ENCODE measurements at places on chromosomes 2 and 18. TPM values are rescaled to one million over a fixed set of nuclear protein-coding genes. Genes with fewer than 3 reads are reported as not detected.

- DNase-seq, result no peak
- no peaks in the 10 kb centered on the region for H3K36me3 ChIP-seq
- H3K4me1 ChIP-seq, result no peaks in the 10 kb centered on the region
- no peak overlapping the region for H3K4me3 ChIP-seq
- H3K27me3 ChIP-seq, result no peaks in the 10 kb centered on the region
Measured at GRCh38 chr2:31922542-31923408, 88.0 kb downstream of the MEMO1 start.

DNA sequence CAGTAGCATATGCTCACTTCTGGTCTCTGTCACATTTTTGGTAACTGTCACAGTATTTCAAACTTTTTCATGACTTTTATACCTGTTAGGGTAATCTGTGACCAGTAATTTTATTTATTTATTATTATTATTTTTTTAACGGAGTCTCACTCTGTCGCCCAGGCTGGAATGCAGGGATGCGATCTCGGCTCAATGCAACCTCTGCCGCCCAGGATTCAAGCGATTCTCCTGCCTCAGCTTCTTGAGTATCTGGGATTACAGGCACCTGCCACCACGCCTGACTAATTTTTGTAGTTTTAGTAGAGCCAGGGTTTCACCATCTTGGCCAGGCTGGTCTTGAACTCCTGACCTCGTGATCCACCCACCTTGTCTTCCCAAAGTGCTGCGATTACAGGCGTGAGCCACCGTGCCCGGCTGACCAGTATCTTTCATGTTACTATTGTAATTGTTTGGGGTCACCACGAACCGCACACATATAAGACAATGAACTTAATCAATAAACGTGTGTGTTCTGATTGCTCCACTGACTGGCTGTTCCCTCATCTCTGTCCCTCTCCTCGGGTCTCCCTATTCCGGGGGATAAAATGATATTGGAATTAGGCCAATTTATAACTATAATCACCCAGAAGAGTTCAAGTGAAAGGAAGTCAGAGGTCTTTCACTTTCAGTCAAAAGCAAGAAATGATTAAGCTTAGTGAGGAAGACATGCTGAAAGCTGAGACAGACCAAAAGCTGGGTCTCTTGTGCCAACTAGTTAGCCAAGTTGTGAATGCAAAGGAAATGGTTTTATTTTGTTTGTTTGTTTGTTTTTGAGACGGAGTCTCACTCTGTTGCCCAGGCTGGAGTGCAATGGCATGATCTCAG is 22.9 kb downstream of the TGIF1 start:
- no peak overlapping the region for H3K4me3 ChIP-seq
- H3K36me3 ChIP-seq, result no peaks in the 10 kb centered on the region
- H3K27ac ChIP-seq, result no peak overlapping the region
- no peak for DNase-seq
- H3K4me1 ChIP-seq, result no peaks in the 10 kb centered on the region

DNA sequence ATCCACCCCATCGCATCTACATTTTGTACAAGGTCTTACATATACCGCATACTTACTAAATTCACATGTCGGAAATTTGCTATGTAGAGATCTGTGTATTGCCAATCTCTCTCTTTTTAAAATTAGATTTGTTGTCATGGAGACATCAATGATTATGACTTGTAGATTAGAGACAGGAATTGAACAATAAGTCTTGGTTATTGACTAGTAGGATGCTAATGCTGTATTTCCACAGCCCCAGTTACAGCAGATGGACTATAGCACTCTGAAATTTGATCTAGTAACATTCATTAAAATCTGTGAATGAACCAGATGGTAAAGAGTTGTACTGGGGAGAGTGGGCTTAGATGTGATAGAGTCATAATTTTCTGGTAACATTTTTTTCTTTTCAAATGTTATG is 805.7 kb downstream of the SLC4A3 start:
- no peak overlapping the region for H3K4me3 ChIP-seq
- no peaks in the 10 kb centered on the region for H3K36me3 ChIP-seq
- no peak for DNase-seq

DNA sequence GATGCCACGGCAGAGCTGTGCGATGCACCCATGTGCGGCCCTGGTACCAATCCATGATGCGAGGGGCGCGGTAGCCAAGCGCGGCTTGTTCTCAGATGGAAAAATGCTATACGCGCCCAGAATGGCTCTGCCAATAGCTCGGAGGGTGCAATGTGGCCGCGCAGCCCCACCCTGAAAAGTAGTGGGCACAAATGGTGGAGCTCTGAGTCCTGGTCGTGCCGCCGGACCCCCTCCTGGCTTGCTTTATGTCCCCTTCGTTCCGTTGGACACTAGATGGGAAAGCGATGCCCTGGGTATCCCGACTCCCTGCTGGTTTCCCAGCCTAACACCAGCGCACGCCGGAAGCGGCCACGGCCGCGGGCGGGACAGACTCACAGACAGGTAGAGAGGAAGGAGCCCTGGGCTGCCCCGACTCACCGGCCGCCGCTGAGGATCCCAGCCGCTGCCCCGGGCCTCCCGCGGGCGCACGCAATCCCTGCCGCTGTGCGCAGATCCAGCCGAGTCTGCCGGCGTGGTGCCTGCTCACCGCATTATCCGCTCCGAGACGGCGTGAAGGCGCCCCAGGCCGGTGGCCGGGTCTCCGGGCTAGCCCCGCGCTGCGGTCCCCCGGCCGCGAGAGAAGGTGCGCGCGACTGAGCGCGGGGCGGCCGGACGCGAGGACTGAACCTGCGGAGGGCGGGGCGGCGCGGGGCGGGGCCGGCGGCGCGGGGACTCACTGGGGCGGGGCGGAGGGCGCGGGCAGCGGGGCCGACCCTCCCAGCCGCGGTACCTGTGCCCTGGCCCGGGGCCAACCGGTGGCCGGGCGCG is at the start of gene CDC42EP3:
Gene CDC42EP3 (minus strand): TSS at position 634 of the 807 bp plus-strand sequence. CDS start 25,055 bp downstream, outside the sequence.
- peak within 1 kb of the TSS; percentile 66 for H3K27ac ChIP-seq
- no peaks in the 10 kb centered on the region for H3K27me3 ChIP-seq
- H3K36me3 ChIP-seq, result no peaks in the 10 kb centered on the region
- peak within 1 kb of the TSS; percentile 70 for H3K4me3 ChIP-seq

DNA sequence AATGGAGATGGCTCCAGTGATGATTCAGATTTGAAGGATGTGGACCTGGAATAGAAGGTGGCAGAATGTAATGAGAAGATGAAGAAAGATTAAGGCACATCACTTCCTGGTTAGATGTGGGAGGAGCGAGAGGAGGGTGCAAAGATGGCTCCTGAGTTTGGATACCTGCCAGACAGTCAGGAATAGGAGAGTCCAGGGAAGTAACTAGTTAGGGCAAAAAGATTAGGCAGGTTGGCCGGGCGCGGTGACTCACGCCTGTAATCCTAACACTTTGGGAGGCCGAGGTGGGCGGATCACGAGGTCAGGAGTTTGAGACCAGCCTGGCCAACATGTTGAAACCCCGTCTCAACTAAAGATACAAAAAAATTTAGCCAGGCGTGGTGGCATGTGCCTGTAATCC is 5.6 kb downstream of the C2orf74 start:
- peaks cover 4% of the 10 kb centered on the region for H3K36me3 ChIP-seq
- no peak for DNase-seq
- H3K27ac ChIP-seq, result no peak overlapping the region
- no peaks in the 10 kb centered on the region for H3K4me1 ChIP-seq
- no peaks in the 10 kb centered on the region for H3K27me3 ChIP-seq

- H3K27ac ChIP-seq, result no peak overlapping the region
- no peaks in the 10 kb centered on the region for H3K27me3 ChIP-seq
- H3K4me1 ChIP-seq, result no peaks in the 10 kb centered on the region
- DNase-seq, result no peak
- H3K36me3 ChIP-seq, result no peaks in the 10 kb centered on the region
Measured at GRCh38 chr2:187988348-187988747, 303.3 kb upstream of the GULP1 start.

DNA sequence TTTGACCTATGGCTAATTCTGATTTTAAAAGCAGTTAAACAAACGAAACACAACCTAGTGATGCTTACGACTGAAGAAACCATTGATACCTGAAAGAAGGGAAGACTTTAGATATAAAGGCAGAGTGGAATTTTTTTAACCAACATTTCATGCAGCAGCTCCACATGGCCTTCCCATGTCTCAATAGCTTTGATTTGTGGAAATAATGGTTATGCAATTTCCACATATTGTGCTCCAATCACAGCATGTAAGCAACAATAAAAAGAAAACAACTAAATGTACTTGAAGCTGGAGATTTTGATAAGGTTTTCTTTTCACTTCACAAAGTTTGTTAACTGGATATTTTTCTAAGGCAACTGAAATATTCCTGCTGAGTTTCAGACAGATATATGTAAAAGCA is 82.0 kb upstream of the SLC39A10 start:
- no peak overlapping the region for H3K4me3 ChIP-seq
- H3K4me1 ChIP-seq, result no peaks in the 10 kb centered on the region
- H3K36me3 ChIP-seq, result no peaks in the 10 kb centered on the region
- DNase-seq, result no peak
- no peak overlapping the region for H3K27ac ChIP-seq

- no peak overlapping the region for H3K27ac ChIP-seq
- no peaks in the 10 kb centered on the region for H3K36me3 ChIP-seq
- H3K4me1 ChIP-seq, result no peaks in the 10 kb centered on the region
- DNase-seq, result peak; percentile 29
- H3K27me3 ChIP-seq, result no peaks in the 10 kb centered on the region
- no peak overlapping the region for H3K4me3 ChIP-seq
Measured at GRCh38 chr2:184611361-184612085, 13.2 kb downstream of the ZNF804A start.

DNA sequence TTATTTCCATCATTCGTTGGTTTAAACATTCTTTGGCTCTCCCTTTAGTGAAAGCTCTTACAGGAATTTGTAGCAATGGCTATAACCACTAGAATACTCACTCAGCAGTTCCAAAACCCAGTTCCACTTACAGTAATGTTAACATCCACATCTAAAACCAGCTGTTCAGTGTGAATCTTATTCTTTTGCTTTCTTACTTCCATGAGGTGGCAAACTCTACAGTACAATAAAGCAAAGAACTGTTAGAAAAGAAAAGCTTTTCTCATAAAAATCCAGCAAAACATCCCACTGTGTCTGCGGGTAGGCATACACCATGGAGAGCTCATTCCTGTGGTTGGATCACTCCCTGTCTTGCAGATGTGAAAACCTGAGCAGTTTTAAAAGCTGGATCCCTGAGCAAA is 147.1 kb downstream of the ARHGAP28 start:
- H3K4me1 ChIP-seq, result no peaks in the 10 kb centered on the region
- no peak overlapping the region for H3K27ac ChIP-seq
- DNase-seq, result no peak
- H3K4me3 ChIP-seq, result no peak overlapping the region
- no peaks in the 10 kb centered on the region for H3K27me3 ChIP-seq

- no peak for DNase-seq
- no peaks in the 10 kb centered on the region for H3K27me3 ChIP-seq
- no peak overlapping the region for H3K27ac ChIP-seq
- H3K4me1 ChIP-seq, result no peaks in the 10 kb centered on the region
- H3K4me3 ChIP-seq, result no peak overlapping the region
- H3K36me3 ChIP-seq, result no peaks in the 10 kb centered on the region
Measured at GRCh38 chr18:10055125-10055750, 141.4 kb downstream of the VAPA start.

- no peaks in the 10 kb centered on the region for H3K27me3 ChIP-seq
- H3K4me1 ChIP-seq, result no peaks in the 10 kb centered on the region
- no peak overlapping the region for H3K27ac ChIP-seq
- no peak overlapping the region for H3K4me3 ChIP-seq
- H3K36me3 ChIP-seq, result no peaks in the 10 kb centered on the region
- no peak for DNase-seq
Measured at GRCh38 chr2:47201224-47201623, 46.1 kb upstream of the STPG4 start.

GRCh38 chr2:170822290-170823087 is 5.8 kb downstream of the GAD1 start:
- no peak for DNase-seq
- H3K27ac ChIP-seq, result no peak overlapping the region
- H3K4me1 ChIP-seq, result peaks cover 18% of the 10 kb centered on the region
- no peak overlapping the region for H3K4me3 ChIP-seq
- H3K36me3 ChIP-seq, result no peaks in the 10 kb centered on the region
- peaks cover 7% of the 10 kb centered on the region for H3K27me3 ChIP-seq

GRCh38 chr18:3380384-3380961 is 69.5 kb upstream of the TGIF1 start:
- no peaks in the 10 kb centered on the region for H3K27me3 ChIP-seq
- H3K36me3 ChIP-seq, result no peaks in the 10 kb centered on the region
- no peak overlapping the region for H3K4me3 ChIP-seq

- H3K36me3 ChIP-seq, result no peaks in the 10 kb centered on the region
- H3K27me3 ChIP-seq, result no peaks in the 10 kb centered on the region
- H3K27ac ChIP-seq, result no peak overlapping the region
- H3K4me1 ChIP-seq, result no peaks in the 10 kb centered on the region
Measured at GRCh38 chr2:192139813-192140212, 54.9 kb downstream of the TMEFF2 start.

DNA sequence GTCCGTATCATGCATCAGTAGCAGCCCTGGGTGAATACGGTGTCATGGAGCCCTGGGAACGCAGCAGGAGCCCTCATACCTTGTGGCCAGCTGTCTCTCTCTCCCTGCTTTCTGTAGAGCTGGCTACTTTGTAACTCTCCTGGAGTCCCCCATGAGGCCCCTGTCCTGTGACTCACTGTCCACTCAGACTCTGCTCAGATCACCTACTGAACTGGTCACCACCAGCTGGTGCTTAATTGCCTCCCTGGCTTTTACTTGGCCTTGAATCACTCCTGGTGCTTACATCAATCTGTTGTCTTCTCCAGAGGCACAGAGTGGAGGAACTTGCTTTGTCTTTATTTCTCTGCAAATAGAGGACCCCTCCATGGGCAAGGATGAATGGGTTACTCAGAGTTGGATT is 172.7 kb downstream of the HRH4 start:
- H3K4me3 ChIP-seq, result no peak overlapping the region
- no peaks in the 10 kb centered on the region for H3K36me3 ChIP-seq
- no peaks in the 10 kb centered on the region for H3K27me3 ChIP-seq
- no peak for DNase-seq

- H3K4me1 ChIP-seq, result no peaks in the 10 kb centered on the region
- no peak overlapping the region for H3K27ac ChIP-seq
- no peak for DNase-seq
- H3K27me3 ChIP-seq, result no peaks in the 10 kb centered on the region
- H3K36me3 ChIP-seq, result no peaks in the 10 kb centered on the region
Measured at GRCh38 chr18:75612456-75612855, 185.0 kb upstream of the SMIM21 start.

GRCh38 chr2:85019121-85019520 is 48.2 kb downstream of the KCMF1 start:
- DNase-seq, result peak; percentile 20
- H3K4me1 ChIP-seq, result no peaks in the 10 kb centered on the region
- no peak overlapping the region for H3K4me3 ChIP-seq
- H3K36me3 ChIP-seq, result no peaks in the 10 kb centered on the region

DNA sequence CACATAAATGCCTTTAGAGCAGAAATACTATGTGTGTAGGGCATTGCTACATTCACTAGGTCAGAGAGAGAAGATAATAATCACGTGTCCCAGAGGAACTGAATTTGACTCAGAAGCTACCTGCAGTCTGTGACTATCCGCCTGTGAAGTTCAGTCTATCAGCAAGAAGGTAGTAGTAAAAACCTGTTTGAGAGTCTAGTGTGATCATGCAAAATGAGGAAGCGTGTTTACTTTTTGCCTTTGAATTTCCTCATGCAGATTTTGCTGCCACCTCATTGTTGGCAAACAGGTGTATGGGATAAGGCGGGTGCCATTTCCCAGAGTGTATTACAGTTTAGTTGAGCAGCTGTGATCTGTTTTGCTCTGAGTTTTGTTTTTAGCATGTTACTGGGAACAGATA is 403.9 kb upstream of the FANCL start:
- H3K4me1 ChIP-seq, result no peaks in the 10 kb centered on the region
- no peaks in the 10 kb centered on the region for H3K36me3 ChIP-seq
- H3K4me3 ChIP-seq, result no peak overlapping the region
- DNase-seq, result no peak
- H3K27me3 ChIP-seq, result no peaks in the 10 kb centered on the region
- H3K27ac ChIP-seq, result no peak overlapping the region

GFPT1 gene
- 15.9 TPM for polyA plus RNA-seq

DYNAP gene
- not detected for polyA plus RNA-seq

POTEJ gene
- polyA plus RNA-seq, result not detected

ARID5A gene
- polyA plus RNA-seq, result 2.9 TPM

FNDC4 gene
- 0.81 TPM for polyA plus RNA-seq

ENOSF1 gene
- polyA plus RNA-seq, result 35.4 TPM
